Mucosa of gallbladder (tissue), 1 donor: ENCODE measurements at places on chromosomes 1 and 21.

- DNase-seq: peak; percentile 54
These were observed 52.4 kb upstream of the H6PD start for GRCh38 chr1:9181990-9182783.

GRCh38 chr1:191134796-191135195 is 657.1 kb upstream of the BRINP3 start:
- DNase-seq: no peak

DNA sequence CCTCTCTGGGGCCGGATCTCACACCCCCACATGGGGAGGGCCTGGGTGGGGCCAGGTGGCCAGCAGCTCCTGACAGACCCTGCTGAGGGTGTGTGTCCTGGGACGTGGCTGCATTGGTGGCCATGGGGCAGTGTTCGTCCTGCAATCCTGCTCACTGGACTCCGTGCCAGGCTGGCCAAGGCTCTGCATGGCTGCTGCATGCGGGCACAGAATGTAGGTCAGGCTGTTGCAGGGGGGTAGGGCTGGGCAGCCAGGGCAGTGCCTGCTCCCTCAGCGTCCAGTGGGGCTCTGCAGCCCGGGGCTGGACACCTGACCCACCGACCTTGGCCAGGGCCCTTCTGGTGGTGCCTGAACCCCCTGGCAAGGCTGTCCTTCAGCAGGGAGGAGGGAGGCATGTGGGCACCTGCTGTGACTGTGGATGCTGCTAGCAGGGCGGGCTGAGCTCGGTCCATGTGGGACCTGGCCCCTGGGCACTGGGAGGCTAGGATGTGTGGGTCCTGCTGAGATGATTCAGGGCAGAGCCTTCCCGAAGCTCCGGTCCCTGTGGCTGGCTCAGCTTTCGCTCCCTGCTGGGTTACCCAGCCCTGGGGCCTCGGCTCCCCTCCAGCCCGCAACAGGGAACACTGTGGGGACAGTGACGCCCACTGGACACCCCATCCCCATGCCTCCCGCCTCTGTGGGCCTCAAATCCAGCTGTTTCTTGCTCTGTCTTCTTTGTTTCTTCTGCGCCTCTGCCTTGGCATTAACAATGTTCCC is 14.9 kb upstream of the PLCH2 start:
- DNase-seq: no peak

GRCh38 chr1:236354330-236355147 is 39.5 kb upstream of the EDARADD start:
- no peak for DNase-seq

GRCh38 chr1:213623862-213624261 is 363.9 kb upstream of the PROX1 start:
- DNase-seq: no peak

DNA sequence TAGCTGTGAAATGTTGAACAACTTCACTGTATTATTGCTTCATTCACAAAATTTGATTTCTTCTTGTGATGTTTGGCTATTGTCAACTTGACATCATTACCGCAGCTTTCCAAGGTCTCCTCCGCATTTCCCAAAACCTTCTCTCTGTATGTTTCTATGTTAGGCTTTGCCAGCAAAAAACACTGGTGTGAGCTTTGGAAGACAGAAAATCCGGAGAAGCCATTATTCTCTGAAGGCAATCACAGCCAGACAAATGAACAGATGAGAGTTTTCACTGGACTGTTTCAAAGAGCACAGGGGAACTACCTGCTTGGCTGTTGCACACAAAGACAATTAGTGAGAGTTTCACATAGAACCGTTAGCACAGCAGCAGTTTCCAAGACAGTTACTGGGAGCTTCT is 609.6 kb downstream of the BRINP3 start:
- no peak for DNase-seq

- no peak for DNase-seq
These were observed 44.5 kb downstream of the ZBTB17 start for GRCh38 chr1:15931401-15931800.

GRCh38 chr1:174209347-174210187 is 50.2 kb downstream of the RABGAP1L start:
- DNase-seq: no peak

DNA sequence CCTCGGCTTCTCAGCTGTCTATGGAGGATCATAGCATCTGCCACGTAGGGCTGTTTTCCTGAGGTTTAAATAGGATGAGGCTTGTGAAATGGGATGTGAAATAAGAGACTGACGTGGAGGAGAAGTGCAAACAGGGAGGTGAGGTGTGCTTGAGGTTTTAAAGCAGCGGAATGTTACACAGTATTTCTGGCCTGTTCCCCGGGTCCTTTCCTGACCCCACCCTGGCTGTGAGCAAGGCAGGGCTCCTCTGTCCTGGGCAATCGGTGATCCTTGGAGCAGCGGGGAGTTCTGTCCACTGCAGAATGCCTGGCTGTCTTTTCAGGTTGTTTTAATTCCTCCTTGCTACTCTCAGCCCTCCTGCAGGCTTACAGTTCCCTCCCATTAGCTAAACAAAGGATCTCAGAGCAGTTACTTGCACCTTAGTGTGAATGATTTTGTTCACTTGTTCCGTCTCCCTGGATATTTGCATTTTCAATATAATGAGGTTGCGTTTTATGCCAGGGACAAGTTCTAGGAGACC is 38.6 kb downstream of the LHX4 start:
- DNase-seq: no peak

- no peak for DNase-seq
These were observed 169.4 kb upstream of the HMCN1 start for GRCh38 chr1:185564816-185565215.

DNA sequence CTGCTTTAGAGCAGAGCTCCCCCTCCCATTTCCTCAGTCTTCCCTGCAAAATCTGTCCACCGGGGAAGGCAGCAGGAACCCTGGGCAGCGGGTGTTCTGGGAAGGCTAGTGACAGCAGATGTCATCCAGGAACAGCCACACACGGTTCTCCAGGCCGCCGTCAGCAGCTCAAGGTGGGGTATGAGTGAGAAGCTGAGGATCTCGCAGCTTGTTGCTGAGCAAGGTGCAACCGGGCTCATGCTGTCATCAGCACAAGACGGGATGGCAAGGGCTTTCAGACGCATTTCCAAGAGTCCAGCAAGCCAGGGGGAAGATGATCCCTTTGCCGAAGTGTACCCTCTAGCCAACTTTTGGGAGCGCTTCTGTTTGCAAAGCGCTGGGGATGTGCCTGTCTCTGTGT is 23.0 kb upstream of the SPSB1 start:
- DNase-seq: no peak
